Forelimb muscle (tissue), 1 donor: ENCODE measurements at places on chromosomes 4 and X.

GRCh38 chr4:2686379-2687265, 69.5 kb downstream of the TNIP2 start:
- no peak for DNase-seq

DNA sequence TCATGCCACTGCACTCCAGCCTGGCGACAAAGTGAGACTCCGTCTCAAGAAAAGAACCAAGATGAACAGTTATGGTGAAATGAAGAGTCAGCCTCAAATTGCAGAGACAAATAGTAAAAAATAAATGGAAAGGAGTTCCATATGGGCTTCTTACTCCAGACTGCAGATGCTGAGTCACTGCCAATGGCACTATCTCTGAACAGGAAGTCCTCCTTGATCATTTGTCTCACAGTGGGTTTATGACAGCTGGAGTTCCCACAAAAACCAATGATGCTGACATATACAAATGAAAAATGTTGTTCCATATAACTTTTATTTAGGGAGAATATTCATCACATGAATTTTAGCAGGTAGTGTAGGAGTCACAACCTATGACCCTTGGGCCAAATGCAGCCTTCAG, 631.6 kb downstream of the PCDH18 start:
- DNase-seq: no peak

DNA sequence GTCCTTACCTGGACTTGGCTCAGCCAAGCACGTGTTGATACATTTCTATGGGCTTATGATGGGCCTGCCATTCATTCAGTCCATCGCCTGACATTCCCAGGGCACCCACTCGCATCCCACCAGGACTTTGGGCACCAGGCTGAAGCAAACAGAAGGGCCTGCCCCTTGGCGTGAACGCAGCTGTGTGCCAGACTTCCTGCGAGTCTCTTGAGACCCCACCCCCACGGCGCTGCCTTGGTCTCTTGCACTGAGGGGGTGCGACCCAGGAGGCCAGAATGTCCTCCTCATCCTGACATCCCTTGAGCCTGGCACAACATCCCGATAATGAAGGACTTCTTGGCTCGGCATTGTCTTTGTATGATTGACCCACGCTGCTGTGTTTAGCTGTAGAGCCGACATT, 1.5 kb upstream of the PSAPL1 start:
- no peak for DNase-seq

- DNase-seq: no peak
Observed at GRCh38 chr4:147790412-147790811, 58.5 kb downstream of the ARHGAP10 start.

DNA sequence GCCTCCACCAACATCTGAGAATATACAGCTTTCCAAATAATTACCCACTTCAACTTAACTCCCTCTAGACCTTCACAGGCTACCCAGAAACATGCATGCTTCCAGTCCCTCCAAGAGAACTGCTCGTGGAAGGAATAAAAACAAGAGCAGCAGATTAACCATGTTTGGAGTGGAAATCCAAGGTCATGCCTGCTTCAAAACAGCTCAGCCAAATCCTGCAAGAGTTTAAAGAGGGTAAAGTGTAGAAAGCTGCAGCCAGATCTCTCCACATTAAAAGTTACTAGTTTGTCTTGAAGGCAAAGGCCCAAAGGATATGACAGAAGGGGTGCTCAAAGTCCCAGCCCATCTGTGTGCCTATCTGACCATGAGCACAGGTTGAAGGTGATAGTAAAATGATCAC, 139.3 kb downstream of the RNF150 start:
- no peak for DNase-seq

GRCh38 chr4:152301381-152301780, 234.5 kb downstream of the FBXW7 start:
- no peak for DNase-seq

DNA sequence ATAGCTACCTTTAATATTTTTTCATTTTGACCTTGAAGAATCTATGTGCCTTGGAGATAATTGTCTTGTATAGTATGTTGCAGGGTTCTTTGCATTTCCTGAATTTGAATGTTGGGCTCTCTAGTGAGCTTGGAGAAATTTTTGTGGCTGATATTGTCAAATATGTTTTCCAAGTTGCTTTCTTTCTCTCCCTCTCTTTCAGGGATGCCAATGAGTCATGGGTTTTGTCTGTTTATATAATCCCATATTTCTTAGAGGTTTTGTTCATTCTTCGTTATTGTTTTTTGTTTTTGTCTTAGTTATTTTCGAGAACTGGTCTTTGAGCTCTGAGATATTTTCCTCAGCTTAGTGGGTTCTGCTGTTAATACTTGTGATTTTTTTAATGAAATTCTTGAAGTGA, 20.7 kb downstream of the RAB40AL start:
- DNase-seq: no peak

DNA sequence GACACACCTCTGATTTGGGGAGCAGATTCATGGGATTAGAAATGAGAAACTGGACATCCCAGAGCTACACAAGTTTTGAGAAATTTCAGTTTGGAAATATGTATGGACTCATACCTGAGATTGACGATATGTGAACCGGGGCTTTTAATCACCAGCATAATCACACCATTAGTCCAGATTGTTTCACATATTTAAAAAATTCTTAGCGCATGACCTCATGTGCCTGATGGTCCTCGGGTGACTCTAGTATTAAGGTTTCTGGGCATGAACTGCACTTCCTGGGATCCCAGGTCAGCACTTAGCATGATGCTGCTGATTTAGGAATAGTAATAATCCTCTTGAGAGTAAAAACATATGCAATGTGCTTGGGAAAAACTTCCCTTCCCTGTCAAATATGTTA, 91.9 kb upstream of the BCOR start:
- DNase-seq: no peak

- no peak for DNase-seq
Observed at GRCh38 chr4:5592272-5592671, 116.1 kb downstream of the EVC2 start.

DNA sequence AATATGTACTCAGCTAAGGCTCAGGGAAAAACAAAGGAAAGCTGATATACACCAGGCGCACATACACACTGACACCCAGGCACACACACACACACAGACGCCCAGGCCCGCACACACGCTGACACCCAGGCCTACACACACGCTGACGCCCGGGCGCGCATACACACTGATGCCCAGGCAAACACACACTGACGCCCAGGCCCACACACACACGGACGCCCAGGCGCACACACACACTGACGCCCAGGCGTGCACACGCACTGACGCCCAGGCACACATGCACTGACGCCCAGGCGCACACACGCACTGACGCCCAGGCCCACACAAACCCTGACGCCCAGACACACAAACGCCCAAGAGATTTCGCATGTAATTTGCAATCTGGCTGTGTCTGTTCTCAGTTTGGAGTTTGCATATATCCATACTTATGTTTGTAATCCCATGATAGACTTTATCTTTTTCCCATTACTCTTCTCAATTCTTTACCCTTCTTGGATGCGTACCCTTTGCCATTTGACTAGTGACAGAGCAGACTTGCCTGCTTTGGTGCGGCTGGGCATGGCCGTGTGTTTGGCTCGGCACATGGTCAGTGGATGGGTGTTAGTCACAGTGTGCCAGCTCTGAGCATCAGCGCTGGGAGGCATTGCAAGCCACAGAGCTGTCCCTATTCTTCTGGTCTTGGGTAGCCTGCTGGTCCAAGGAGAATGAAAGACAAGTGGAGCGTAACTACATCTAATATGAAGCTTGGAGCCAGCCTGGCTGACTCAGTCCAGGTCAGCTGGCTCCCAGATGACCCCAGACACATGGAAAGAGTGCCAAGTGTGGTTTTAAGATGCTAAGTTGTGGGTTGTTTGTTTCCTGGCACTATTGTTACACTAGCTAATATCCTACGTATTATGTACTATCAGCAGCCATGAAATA, 632.4 kb upstream of the ZFP42 start:
- DNase-seq: no peak
